ENCODE measurements at places on chromosomes 3 and 15.

- ATAC-seq, result no peak
These were observed 185.2 kb downstream of the ANXA2 start for GRCh38 chr15:60212536-60212935.

GRCh38 chr3:194136519-194137007 is 615 bp downstream of the HES1 start:
- ATAC-seq, result no peak

GRCh38 chr15:41256103-41256502 is 25.0 kb downstream of the CHP1 start:
- ATAC-seq, result no peak

DNA sequence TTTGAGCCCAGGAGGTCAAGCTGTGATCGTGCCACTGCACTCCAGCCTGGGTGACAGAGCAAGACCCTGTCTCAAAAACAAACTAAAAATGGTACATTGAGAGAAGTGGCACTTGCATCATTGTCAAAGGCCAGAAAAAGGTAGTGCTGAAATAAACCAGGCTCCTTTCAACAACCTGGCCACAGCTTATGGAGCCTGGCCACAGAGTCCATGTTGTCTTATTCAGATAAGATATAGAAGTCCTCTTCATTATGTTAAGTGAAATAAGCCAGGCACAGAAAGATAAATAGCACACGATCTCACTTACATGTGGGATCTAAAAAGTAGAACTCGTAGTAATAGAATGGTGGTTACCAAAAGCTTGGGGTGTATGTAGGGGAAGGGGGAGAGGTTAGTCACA is 34.8 kb downstream of the EMC4 start:
- ATAC-seq, result no peak

GRCh38 chr15:70013656-70014313 is 83.9 kb downstream of the TLE3 start:
- no peak for ATAC-seq

GRCh38 chr3:189659571-189659970 is 28.4 kb downstream of the TP63 start:
- no peak for ATAC-seq

DNA sequence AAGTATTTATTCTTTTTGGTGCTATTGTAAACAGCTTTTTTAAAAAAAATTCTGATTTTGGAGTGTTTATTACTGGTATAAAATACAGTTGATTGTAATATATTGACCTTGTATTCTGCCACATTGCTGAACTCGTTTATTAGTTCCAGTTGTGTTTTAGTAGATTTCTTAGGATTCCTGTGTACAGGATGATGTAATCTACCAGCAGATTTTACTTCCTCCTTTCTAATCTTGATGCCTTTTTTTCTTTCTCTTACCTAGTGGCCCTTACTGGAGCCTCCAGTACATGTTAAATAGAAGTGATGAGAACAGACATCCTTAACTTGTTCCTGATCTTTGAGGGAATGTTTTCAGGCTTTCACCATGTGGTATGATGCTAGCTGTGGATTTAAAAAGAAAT is 70.4 kb upstream of the KY start:
- no peak for ATAC-seq

DNA sequence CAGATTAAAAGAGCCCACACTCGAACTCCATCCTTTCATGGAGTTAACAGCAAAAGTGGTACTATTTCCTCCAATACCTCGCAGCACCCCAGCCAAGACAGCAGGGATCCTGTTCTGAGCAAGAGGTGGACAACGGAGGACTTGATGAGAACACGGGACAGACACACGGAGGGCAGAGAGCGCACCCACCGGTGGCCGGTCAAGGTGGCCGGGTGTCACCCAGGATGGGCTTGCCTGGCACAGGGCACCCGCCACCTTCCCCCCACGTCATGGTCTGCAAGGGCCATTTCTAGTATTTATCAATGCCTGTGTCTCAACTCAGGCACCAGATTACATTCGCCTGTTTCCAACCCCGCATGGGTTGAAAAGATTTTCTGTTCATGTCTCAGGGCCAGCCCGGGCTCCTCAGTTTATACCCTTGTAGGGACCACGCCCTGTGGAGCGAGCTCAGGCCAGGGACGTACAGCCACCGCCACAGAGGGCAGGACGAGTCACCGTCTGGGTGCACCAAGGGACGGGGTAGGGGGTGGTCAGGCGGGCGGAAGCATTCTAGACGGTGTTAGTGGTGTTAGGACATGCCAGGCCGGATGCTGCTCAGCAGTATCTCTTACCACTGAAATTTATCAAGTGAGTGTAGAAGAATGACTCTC is 64.2 kb downstream of the CYFIP1 start:
- ATAC-seq, result no peak

Data from activated CD4-positive, CD25-positive, alpha-beta regulatory T cell treated with anti-CD3 and anti-CD28 coated beads, Interleukin-2, amount 50 U/mL, for 24 hours (primary cell).